ENCODE measurements at places on chromosomes 7 and 10. TPM values are rescaled to one million over a fixed set of nuclear protein-coding genes. Genes with fewer than 3 reads are reported as not detected.
A peak's percentile ranks its signal among the peaks of the same experiment; 100 is the strongest.

GRCh38 chr10:60423920-60424319, 34.2 kb upstream of the ANK3 start:
- no peak for DNase-seq

- DNase-seq: peak; percentile 55
These were observed 1.5 kb upstream of the C10orf95 start for GRCh38 chr10:102452672-102453340.

DNA sequence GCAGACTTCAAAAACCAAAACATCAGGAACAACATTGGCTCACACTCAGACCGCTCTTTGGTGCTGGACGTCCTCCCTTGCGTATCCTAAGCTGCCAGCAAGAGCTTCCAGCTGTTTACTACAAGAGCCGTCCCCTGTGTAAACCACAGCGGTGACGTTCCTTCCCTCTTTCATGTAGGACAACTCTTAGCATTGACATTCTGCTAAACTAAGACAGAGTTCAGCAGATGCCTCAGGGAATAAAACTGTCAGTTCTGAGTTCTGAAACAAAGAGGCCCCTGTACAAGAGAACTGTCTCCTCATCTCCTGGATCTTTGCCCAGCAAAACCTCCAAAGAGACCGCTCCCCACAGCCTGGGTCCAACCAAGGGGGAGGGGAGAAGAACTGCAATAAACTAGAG, 57.8 kb upstream of the OPALIN start:
- peak; percentile 38 for DNase-seq

GRCh38 chr10:102090772-102091171, 25.6 kb downstream of the HPS6 start:
- no peak for DNase-seq

DNA sequence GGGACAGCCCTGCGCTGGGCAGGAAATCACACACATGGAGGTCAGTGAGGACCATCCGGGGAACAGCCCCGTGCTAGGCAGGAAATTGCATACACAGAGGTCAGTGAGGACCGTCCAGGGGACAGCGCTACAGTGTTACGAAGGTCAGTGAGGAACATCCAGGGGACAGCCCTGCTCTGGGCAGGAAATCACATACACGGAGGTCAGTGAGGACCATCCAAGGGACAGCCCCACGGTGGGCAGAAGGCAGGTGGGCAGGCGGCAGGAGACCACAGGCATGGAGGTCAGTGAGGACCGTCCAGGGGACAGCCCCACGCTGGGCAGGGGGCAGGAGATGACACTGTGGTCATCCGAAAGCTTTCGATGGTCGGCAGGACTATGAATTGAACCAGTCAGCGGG, 79.7 kb downstream of the PTPRN2 start:
- DNase-seq: no peak

DNA sequence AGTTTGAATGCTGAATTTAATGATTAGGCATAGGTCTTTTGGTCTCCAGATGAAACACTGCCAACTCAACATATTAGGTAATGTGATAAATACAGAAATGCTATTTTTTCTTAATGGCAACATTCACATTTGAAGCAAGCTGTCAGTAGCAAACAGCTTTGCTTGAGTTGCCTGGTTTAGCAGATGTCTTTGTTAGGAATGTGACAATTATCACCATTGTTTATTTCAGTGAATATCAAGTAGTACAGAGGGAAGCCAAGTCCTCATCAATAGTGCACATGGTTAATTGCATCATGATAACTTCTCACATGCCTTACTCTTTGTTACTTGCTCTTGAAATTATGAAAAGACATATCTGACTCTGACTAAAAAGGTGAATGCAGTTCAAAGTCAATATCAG, 23.7 kb upstream of the SEPTIN7 start:
- DNase-seq: no peak

DNA sequence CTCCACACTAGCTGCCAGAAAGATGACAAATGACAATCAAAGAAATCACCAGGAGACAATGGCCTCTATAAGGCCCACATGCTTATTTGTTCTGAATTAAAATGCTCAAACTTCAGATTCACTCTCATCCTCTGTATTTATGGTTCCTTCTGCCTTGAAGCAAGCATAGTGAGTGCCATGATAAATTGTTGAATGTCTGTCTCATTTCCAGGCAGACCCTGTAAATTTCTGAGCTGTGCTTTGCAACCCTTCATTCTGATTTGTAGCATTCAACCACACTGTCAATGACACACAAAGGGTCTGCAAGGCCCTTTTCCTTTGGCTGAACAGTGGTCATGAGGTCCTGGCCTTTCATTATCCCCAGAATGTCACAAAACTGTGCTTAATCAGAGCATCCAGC, 506.6 kb upstream of the GHITM start:
- DNase-seq: no peak

DNA sequence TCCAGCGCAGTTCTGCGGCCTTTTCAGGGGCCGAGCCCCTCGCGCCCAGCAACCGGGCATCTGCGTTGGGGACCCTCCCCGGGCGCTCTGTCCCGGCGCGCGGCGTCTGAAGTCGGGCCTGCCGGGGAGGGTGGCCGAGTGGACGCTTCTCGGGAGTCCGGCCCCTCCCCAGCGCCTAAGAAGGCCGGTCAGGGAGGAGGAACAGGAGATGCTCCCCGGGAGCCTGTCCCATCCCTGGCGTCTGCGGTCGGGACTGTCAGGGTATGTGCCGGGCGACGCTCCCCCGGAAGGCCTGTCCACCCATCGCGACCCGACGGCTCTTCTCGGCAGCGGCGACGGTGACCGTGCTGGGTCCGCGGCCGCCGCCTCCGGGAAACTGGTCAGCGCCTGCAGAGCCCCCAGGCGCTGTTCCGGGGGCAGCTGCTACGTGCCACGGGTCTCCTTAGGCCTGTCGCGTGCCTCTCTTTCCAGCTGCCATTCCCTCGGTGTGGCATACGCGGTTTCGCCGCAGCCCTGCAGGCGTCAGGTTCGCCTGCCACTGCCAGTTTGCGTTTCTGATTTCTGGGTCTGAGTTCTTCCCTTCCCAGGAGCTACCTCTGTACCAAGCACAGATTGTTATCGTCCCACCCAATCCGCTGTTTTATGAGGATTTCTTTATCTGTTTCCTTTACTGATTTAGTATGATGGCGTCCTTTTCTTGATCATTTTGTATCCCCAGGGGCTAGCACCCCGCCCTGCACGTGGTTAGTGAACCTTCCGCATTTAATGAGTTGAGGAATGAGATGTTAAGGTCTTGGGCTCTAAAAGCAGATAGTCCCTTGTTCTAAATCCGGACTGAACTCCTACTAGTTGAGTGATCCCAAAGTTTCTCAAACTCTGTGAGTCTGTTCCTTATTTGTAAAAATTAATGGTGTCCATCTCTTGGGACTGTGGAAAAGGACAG, 782 bp downstream of the IFIT5 start:
- peak; percentile 22 for DNase-seq

DNA sequence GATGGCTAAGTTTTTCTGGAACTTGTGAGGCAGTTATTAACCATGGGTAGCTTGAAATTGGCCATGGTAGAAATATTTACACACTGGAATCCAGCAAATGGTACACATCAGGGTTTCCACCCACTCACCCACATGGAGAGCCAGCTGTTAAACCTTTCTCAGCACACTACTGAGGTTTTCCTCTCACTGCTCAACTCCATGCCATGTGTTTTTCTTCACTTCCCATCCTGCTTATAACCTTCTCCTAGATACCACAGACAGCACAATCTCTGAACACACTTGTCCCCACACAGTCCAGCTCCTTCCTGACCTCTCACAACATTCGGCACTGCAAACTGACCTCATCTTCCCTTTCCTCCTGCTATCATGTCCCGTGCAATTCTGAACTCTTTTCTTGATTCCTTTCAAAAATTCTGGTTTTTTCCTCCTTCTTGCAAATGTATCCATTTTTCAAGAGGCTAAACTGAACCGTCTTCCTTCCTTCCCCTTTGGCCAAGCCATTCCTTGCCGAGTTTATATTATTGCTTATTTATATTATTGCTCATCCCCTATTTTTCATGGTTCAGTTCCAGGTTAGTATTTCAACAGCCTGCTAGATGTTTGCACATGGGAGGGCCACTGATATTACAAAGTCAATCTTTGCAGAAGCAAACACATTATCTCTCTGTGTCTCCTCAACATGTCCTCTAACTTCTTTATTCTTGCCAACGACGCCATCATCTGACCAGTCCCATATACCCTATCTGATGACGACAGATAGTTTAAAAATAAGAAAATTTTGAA, 606.4 kb downstream of the SORCS1 start:
- DNase-seq: no peak

DNA sequence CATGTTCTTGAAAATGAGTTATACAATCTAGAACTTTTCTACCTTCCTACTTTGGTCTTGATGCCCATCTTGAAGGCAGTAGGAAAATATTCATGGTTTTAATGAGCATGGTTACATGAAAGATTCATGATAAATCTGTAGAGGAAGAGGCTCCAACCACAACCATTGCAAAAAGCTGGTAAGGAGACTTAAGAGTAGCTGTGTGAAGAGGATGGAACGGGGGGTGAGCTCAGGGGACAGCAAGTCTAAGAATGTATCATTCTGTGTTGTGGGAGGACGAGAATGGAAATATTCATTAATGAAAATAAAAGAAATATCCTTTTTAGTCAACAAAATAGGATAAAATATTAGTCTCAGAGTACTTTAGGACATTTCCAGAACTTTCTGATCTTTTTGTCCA, 81.1 kb downstream of the BMPER start:
- no peak for DNase-seq

DNA sequence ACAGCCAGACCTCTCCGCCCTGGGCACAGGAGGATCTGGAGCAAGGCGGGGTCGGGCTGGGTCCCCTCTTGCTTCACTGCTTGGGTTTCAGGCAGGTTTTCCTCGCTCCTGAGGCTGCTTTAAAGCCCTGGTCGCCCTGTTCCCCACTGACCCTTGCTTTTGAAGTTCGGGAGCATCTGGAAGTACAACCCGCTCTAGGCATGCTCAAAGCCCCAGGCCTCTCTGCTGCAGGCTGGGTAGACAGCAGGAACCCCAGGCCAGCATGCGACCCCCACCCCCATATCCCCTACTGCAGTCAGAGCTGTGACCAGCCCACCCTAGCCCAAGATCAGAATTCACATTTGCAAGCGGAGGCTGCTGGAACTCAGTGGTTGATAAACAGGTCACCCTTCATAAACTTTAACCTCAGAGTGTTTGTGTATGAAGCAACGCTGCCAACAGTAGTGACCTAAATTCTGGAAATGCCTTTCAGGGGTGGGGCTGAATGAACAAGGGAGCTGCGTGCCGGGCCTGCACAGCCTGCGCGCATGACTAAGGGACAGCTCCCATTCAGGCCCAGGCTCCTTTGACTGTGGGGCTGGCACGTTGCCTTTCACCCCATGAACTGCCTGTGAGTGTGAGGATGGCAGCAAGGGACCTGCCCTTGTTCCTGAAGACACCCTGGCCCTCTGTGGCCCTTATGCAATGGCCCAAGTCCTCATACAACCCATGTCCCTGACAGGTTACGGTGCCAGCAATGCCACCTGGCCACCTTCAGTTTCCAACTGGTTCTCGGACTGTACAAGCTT, 52.5 kb downstream of the PROSER2 start:
- DNase-seq: peak; percentile 74

DNA sequence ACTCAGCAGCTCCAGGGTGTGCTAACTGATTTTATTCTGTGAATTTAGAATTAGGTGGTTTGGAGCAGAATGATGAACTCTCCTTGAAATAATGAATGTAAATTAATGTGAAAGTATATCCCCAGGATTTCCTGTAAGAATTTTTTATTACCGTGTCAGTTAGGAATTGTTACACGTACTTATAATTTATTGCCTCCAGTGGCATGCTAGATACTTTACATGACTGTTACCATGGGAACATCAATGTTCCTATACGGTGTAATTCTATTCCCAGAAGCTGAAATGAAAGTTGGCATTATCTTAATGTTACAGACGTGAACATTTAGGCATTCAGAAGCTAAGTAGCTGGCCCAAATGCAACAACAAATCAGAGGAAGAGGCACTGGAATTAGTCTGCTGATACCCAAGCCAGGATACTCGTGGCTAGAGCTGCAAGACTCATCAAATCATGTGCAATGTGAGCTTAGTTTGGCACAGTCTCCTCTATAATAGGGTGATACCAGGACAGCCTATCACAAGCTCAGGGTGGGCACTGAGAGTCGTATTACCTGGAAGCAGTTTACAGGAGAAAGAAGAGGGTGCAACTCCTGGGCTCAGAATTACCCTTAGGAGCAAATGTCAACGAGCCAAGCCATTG, 30.0 kb upstream of the PRKAR2B start:
- DNase-seq: no peak

DNA sequence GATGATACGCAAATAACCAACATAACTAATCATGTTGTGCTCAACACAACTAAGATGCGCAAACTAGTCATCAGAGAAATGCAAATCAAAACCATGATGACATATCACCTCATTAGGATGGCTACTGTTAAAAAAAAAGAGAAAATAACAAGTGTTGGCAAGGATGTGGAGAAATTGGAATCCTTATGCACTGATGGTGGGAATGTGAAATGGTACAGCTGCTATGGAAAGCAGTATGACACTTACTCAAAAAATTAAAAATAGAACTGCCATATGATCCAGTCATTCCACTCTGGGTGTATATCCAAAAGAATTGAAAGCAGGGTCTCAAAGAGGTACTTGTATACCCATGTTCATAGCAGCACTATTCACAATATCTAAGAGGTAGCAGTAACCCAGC, 42.9 kb downstream of the SLIT1 start:
- no peak for DNase-seq

DNA sequence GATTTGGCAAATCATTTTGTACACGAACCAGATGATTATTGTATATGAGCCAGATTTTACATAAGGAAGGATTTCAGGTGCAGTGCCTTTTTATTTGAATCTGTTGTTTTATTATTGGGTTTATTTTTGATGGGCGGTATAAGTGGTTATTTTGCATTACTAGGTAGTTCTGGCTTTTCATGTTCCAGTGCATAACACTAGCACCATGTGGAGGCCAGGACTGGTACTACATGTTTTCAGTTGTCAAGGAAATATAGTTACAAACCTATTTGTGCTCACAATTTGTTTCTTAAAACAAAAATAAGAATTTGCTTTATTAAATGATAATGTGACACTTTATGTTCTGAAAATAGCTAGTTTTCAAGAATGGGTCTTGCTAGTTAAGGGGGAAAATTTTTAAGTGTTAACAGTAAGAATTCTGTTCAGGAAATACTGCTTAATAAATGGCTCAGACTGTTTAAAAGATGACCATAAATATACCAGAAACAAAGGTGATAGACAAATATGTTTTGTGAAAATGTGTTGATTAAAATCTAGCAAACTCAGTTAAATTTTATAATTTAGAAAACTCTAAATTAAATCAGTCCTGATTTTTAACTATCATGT, 7.1 kb upstream of the SEMA3E start:
- DNase-seq: no peak

PGAM2 gene
- total RNA-seq: 355 TPM

RBP3 gene
- not detected for total RNA-seq

LIMK1 gene
- 22.7 TPM for total RNA-seq

MSS51 gene
- total RNA-seq: 49.4 TPM

GDF2 gene
- not detected for total RNA-seq

COMMD3 gene
- total RNA-seq: 31.0 TPM

Measured in gastrocnemius medialis (tissue), 4 donors.